ENCODE measurements at places on chromosomes 4 and X. TPM values are rescaled to one million over a fixed set of nuclear protein-coding genes. Genes with fewer than 3 reads are reported as not detected.

The ADGRG2 gene
- polyA plus RNA-seq = 0.07 TPM

The MXD4 gene
- 26.0 TPM for polyA plus RNA-seq

The DIAPH2 gene
- polyA plus RNA-seq = 4.2 TPM

The EXOC1L gene
- polyA plus RNA-seq = not detected

The WDR17 gene
- 0.39 TPM for polyA plus RNA-seq

The DOCK11 gene
- 2.8 TPM for polyA plus RNA-seq

The PGAM4 gene
- polyA plus RNA-seq = 0.43 TPM

The GIMD1 gene
- polyA plus RNA-seq = not detected

The CCDC110 gene
- 0.14 TPM for polyA plus RNA-seq

The C4orf46 gene
- 6.6 TPM for polyA plus RNA-seq

The PRDM8 gene
- 3.1 TPM for polyA plus RNA-seq

The MAGEB1 gene
- not detected for polyA plus RNA-seq

The XK gene
- 0.17 TPM for polyA plus RNA-seq

The RNF175 gene
- not detected for polyA plus RNA-seq

The UGT2B15 gene
- not detected for polyA plus RNA-seq

The FNIP2 gene
- 11.4 TPM for polyA plus RNA-seq

The MAGEA1 gene
- polyA plus RNA-seq = not detected

The CCNB3 gene
- 0.98 TPM for polyA plus RNA-seq

The MFAP3L gene
- 10.2 TPM for polyA plus RNA-seq

The EDNRA gene
- polyA plus RNA-seq = 7.8 TPM

The TCEAL7 gene
- polyA plus RNA-seq = 0.08 TPM

The GC gene
- polyA plus RNA-seq = not detected

The FGD1 gene
- 8.8 TPM for polyA plus RNA-seq

The CYTL1 gene
- 0.30 TPM for polyA plus RNA-seq

The PNMA6F gene
- polyA plus RNA-seq = not detected

The BGN gene
- 0.03 TPM for polyA plus RNA-seq

The CHRNA9 gene
- 0.03 TPM for polyA plus RNA-seq

The ATOH1 gene
- polyA plus RNA-seq = not detected

The ETDB gene
- not detected for polyA plus RNA-seq

The PF4V1 gene
- not detected for polyA plus RNA-seq

The IL13RA2 gene
- polyA plus RNA-seq = 0.70 TPM

The CSN1S1 gene
- not detected for polyA plus RNA-seq

The SCML2 gene
- 0.64 TPM for polyA plus RNA-seq

The RAB41 gene
- not detected for polyA plus RNA-seq

The PNCK gene
- polyA plus RNA-seq = 0.37 TPM

The CT45A2 gene
- not detected for polyA plus RNA-seq

The MAGEA10 gene
- not detected for polyA plus RNA-seq

The CFAP299 gene
- polyA plus RNA-seq = 0.14 TPM

Measured in keratinocyte (primary cell).